ENCODE measurements at places on chromosomes 5 and 9.
A peak's percentile ranks its signal among the peaks of the same experiment; 100 is the strongest.

GRCh38 chr5:99068944-99069650 lies 140.3 kb upstream of the CHD1 start:
- DNase-seq, result no peak

GRCh38 chr5:79771387-79771786 lies 81.8 kb downstream of the CMYA5 start:
- DNase-seq, result peak; percentile 71

DNA sequence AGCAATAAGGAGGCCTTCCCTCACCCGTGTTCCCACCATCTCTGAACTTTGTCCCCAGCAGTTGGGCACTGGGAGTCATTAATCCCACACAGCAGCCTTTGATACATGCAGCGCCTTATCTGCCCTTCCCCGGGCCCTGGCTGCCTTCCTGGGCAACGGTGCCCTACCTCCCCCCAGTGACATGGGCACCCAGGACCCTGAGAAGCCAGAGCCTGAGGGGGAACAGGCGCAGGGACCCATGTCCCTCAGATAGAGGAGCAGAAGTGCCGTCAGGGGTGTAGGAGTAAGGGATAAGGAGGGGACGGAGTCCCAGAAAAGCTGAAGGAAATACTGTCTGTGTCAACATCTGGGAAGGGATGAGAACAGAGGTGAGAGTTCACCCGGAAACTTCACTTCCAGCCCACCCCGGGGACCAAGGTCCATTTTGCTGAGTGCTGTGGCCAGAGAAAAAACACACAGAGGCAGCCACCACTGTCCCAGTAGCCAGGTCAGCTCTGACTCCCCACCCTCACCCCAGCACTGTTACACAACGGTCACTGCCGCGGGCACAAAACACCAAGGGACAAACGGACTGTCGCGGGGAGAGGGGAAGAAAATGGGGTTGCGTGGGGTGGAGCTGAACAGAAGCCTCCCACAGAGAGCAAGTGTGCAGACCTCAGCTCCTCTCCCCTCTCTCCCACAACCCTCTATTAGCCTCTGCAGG lies 3.8 kb downstream of the PCDH1 start:
- DNase-seq, result no peak

DNA sequence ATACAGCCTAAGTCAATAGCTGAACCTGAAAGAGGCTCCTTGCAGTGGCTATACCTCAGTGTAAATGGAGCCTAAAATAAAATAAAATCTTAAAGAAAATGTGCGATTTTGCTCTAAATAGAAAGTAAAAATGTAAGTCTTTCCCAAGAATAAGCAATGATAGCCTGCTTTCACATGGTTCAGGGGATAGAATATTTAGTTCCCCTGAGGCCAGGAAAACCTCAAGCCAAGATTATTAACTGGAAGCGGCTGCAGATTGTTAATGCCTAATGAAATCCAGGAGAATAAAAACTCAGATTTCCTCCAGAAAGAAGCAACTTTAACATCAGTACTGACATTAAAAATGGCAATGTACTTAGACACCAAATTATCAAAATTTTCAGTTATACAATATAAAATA lies 463.7 kb downstream of the CYLC2 start:
- DNase-seq, result no peak

DNA sequence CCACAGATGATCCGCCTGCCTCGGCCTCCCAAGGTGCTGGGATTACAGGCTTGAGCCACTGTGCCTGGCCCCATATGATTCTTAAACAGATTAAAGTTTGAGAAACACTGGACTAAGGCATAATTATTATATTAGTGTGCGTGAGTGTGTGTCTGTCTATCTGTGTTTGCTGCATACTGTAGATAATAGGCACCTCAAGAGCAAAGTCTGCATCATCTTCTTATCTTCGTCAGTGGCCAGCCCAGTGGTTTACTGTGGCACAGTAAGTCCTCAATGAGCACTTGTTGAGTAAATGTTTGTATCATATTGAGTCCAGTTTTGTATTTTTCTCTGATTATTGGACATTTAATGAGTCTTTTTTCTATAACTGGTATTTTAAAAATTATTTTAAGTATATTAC lies 81.7 kb downstream of the ITGA1 start:
- DNase-seq, result no peak

- no peak for DNase-seq
Observed at GRCh38 chr5:124280079-124280478, 466.4 kb downstream of the ZNF608 start.

DNA sequence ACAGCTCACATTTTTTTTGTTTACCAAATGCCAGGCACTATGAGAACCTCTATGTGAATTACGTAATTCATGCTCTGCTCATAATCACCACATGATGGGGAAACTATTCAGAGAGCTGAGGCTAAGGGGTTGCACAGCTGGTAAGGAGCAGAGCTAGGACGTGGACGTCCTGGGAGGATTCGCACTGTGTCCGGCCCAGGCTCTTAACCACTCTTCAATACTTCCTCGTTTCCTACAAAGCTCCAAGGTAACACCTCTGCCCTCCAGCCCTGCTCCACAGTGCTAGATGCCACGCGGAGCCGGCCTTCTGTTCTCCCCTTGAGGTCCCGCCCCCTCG lies 8.7 kb downstream of the PHF19 start:
- no peak for DNase-seq

DNA sequence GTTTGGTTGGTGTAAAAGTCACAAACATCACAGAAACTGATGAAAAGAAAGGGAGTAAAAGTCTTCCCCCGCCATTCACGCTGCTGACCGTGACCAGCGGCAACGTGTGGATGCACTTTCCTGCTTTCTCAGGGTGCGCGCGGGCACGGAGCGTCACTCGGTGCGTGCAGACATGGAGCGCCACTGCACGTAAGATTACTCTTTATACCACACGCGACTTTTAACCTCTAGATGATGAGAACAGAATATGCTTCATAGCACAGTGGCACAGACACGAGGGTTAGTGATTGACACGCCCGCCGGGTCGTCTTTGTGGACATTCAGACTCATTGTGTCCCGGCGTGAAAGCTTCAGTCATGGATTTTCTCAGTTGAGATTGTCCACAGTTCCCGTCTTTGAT lies 15.7 kb downstream of the CEP72 start:
- DNase-seq, result no peak

DNA sequence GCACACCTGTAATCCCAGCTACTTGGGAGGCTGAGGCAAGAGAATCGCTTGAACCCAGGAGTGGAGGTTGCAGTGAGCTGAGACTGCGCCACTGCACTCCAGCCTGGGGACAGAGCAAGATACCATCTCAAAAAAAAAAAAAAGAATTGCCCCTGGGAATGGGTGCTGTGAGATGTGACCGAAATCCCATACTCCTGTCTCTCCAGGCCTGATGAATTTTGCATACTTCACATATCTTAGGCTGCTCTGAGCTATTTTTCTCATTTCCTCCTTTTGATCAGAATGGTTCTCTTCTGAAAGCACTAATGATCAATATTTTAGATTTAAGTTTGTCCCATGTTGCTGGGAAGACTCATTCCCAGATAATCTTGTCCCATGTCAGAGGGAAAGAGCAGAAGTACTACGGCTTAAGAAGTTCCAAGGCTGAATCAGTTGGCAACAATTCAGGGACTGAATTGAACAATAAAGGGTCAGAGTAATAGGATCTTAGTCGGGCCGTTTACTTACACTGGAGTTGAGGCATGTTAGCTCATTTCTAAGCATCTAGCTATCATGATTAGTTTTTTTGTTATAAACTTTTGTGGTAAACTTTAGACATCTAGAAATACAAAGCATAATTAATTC lies 44.2 kb upstream of the TENT2 start:
- no peak for DNase-seq

- peak; percentile 49 for DNase-seq
Observed at GRCh38 chr5:116455061-116455460, 119.6 kb downstream of the SEMA6A start.

GRCh38 chr9:108376140-108376539 lies 479.6 kb downstream of the ACTL7B start:
- DNase-seq, result no peak

DNA sequence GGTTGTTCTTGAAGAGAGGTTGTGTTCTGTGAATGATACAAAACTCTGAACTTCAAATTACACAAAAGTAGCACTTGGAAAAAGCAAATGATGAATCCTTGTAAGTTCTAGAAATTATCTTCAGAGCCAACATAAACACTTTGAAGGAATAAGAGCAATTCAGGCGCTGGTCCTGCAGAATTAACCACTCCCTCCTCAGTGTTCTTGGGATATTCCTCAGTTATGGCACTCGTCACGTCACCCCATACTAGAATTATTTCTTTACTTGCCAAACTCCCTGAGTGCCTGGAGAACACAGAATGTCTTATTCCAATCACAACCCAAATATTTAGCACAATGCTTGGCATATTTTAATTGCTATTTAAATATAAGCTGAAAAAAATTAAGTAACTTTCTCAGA lies 126.3 kb downstream of the EFNA5 start:
- no peak for DNase-seq

DNA sequence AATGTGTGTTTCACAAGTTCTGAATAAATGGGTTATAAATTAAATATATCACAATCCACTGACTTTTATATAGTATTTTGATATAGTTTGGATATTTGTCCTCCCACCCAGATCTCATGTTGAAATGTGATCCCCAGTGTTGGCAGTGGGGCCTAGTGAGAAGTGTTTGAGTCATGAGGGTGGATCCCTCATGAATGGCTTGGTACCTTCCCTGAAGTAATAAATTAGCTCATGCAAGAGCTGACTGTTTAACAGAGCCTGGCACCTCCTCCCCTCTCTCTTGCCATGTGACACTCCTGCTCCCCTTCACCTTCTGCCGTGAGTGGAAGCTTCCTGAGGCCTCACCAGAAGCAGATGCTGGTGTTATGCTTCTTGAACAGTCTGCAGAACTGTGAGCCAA lies 127.9 kb upstream of the PALM2AKAP2 start:
- peak; percentile 78 for DNase-seq

DNA sequence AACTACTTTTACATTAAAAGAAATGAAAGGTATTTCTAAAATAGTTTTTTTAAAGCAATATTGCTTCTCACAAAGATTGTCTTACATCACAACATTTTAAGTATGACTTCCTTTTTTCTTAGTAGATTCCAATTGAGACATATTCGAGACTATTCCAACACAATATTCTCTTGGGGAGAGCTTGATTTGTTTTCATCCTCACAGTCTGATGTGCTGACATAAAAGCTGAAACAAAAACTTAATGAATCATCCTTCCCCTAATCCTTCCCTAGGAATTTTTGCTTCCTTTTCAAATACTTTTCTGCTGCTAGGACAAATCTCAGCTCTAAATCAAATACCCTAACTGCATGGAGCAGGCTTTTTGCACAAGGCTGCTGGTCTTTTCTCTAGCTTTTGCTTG lies 245.8 kb upstream of the MAP3K1 start:
- peak; percentile 35 for DNase-seq

DNA sequence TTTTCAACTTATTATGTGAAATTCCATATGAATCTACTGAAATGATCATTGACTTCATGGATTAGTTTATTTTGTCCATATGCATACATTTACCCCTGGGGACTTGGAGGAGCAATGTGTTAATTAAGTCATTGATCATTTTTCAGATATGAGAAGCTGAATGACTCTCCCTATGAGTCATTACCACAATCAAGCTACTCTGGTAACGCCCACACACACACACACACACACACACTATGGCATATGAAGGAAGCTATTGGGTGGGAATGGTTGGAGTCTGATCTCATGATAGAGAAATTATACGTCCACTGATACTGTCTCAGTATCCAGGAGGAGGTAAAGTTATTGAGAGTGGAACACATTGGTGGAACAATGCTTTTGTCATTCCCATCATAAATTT lies 528.9 kb downstream of the AGTPBP1 start:
- peak; percentile 65 for DNase-seq

DNA sequence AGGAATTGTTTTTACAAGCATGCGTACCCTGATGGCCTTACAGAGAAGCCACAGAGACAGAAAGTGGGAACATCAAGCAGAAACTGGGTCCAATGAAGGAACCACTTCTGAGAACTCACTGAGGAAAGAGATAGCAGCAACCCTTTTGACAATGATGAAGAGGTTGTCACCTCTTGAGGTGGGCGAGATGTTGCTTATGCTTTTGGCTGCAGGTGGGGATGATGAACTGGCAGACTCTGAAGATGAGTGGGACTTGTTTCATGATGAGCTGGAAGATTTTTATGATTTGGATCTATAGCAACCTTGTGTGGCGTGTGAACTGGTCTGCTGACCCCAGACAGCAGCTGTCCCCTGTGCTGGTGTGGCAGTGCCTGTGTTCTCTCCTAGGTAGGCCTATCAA lies 50.9 kb downstream of the ZNF510 start:
- no peak for DNase-seq

GRCh38 chr5:16437977-16438376 lies 27.6 kb downstream of the ZNF622 start:
- DNase-seq, result peak; percentile 26

DNA sequence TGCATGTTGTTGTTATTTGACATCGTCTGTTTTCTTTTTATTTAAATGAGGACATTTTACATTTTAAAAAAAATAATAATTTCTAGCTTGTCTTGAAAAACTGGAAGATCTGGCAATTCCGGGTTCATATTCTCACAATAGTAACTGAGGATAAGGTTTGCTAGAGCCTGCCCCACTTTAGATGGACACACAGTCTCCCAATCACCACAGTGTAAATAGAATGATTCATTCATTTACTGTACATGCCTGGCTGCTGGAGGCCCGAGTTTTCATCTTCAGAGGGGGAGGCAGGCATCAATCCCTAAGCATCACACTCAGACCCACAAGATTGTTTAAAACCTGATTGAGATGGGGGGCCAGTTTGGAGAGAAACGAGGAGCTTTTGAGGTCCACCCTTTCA lies 2039.7 kb upstream of the WWC1 start:
- no peak for DNase-seq

- no peak for DNase-seq
Observed at GRCh38 chr9:70557661-70558369, 143.4 kb upstream of the KLF9 start.

- no peak for DNase-seq
Observed at GRCh38 chr5:93649234-93649900, 66.3 kb downstream of the NR2F1 start.

DNA sequence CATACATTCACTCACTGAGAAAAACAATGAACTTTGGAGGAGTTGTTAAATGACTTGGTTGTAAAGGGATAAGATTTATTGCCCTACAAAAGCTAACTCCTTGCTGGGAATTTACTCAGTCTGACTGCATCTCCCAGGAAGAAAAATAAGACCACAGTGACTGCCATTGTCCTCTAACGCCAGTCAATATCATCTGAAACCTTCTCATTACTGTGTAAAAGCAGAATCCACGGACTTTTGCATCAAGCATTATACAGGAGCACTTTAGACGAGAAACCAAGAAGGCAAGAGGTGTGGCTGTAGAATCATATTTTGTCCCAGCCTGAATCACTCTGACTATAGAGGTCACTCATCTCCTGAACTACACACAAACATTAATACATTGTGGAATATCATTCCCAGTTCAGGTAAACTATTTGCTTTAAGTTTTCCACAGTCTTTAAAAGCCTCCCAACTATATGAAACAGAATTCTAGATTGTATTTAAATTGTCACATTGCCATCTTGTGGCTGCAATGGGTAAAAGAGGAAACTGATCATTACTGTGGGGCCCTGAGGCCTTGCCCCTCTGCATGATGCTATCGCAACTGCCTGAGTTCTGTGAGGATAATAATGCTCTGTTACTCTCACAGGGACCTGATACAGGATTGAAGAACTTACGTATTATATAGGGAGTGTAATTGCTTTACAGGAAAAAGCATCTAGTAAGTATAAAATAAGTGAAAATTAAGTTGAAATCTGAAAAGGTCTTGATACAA lies 142.9 kb downstream of the SLCO4C1 start:
- no peak for DNase-seq

Measured in foreskin fibroblast (primary cell).